Ovary (tissue), 10 donors: ENCODE measurements at places on chromosomes 12 and 14. TPM values are rescaled to one million over a fixed set of nuclear protein-coding genes. Genes with fewer than 3 reads are reported as not detected.
A peak's percentile ranks its signal among the peaks of the same experiment; 100 is the strongest.

- no peak for DNase-seq
These were observed 267.3 kb downstream of the BCAT1 start for GRCh38 chr12:24681570-24681969.

DNA sequence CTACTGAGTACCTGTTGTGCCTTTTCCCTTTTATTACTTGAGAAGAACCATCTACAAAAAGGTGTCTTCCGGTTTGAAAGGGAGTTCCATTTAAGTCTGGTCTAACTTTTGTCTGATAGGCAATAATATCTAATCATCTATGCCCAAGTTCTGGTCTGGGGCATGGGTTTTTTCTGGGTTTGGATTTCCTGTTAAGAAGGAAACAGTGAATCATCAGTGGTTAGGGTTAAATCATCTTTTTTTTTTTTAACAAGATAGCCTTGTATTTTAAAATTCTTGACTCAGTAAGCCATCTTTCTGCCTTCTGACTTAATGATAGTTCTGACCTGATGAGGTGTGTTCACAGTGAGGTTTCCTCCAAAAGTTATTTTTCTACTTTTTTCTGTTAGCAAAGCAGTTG is 29.3 kb upstream of the CPNE8 start:
- no peak for DNase-seq

- no peak for DNase-seq
These were observed 51.1 kb upstream of the SLC8A3 start for GRCh38 chr14:70239802-70240201.

DNA sequence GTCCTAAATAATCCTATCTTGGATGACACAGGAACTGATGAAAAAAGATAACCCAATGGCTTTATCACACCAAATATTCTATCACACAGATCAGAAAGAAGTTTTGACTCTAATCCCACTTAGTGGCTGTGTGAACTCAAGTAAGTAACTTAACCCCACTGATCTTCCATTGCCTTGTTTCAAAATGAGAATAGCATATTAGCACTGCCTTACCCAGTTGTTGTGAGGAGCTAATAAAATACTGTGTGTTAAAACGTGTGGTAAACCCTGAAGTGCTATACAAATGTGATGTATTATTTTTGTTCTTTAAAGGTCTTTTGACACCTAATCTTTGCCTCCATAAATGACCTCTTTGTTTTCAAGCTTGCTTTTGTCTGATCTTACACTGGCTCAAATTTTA is 60.9 kb upstream of the ARID2 start:
- DNase-seq = no peak

DNA sequence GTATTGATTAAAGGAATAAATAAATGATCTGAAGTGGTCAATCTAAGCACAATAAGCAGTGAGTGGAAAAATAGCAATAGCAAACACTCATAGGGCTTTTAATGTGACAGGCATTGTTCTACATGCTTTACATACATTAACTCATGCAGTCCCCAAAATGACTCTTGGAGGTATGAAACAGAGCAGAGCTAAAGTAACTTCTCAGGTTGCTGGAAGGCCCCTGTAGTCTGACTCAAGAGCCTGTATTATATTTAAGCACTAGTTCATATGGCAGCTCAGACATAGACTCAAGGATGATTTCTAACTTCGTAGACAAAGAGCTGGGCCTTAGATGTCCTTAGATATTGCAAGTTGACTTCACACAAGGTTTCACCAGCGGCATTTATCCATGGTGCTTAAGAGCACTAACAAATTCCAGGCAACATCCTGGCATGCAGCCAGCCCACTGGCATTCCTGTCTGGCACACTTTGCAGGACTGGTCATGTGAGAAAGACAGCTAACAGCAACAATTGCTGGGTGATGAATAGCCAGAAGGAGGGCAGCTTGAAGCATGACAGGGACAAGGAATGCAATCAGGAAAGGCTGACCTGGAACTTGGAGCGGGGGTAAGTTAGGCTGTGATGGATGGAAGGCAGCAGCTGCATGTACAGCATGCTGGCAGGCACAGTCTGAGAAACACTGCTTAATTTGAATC is 22.9 kb upstream of the KTN1 start:
- peak; percentile 48 for DNase-seq

- no peak for DNase-seq
These were observed 52.7 kb downstream of the FBRSL1 start for GRCh38 chr12:132542661-132543060.

DNA sequence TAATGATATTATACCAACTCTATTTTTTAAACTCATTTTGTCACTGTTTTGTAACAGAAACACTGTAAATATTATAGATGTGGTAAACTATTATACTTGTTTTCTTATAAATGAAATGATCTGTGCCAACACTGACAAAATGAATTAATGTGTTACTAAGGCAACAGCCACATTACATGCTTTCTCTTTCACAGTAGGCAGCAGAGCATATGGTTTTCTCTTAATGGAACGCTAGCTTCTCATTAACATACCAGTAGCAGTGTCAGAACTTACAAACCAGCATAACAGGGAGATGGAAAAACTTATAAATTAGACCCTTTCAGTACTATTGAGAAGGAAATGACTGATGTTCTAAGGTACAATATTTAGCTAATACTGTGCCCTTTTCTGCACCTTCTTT is 398.8 kb downstream of the PRKD1 start:
- DNase-seq = no peak

DNA sequence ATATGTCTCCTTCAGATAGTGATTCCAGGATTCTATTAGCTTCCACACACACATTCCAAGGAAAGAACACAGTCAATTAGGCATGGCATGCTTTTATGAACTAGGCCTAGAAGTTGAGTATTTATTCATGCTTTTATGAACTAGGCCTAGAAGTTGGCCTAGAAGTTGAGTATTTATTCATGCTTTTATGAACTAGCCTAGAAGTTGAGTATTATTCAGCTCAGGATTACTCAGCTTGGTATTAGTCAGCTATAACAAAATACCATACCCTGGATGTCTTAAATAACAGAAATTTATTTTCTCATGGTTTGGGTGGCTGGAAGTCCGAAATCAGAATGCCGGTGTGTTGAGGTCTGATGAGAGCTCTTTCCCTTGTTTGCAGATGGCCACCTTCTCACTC is 442.7 kb upstream of the FLRT2 start:
- no peak for DNase-seq

GRCh38 chr14:63155511-63156185 is 48.6 kb upstream of the RHOJ start:
- DNase-seq = no peak

- DNase-seq = no peak
These were observed 8.5 kb upstream of the BCL7A start for GRCh38 chr12:122013136-122013535.

GRCh38 chr14:29348504-29348903 is 579.1 kb downstream of the PRKD1 start:
- DNase-seq = no peak

GRCh38 chr12:51160814-51161459 is 12.0 kb downstream of the TFCP2 start:
- no peak for DNase-seq

- no peak for DNase-seq
These were observed 40.7 kb downstream of the NEUROD4 start for GRCh38 chr12:55060470-55060869.

DNA sequence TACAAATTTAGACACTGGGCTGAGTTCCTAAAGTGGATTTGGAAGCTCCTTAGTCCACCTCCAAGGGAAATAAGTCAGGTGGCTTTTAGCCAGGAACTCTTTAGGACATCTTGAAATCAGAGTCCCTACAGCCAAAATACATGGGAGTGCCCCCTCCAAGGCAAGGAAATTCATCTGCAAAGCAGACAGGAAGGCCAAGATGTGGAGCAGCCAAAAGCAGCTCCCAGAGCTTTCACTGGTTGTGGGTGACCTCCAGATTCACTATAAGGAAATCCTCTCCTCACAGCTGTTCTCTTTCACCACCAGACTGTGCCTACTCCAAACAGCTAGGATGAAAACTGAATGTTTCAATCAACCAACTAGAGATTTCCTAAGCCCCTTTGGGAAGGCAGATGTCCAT is 6.6 kb downstream of the TTC9 start:
- DNase-seq = no peak

GRCh38 chr14:21496453-21496852 is 14.7 kb downstream of the METTL3 start:
- no peak for DNase-seq

GRCh38 chr12:132074216-132074615 is 69.9 kb downstream of the DDX51 start:
- DNase-seq = no peak

- no peak for DNase-seq
These were observed 150.8 kb upstream of the FSCB start for GRCh38 chr14:44657696-44658388.

- DNase-seq = no peak
These were observed 305.5 kb downstream of the AEBP2 start for GRCh38 chr12:19744705-19745218.

DNA sequence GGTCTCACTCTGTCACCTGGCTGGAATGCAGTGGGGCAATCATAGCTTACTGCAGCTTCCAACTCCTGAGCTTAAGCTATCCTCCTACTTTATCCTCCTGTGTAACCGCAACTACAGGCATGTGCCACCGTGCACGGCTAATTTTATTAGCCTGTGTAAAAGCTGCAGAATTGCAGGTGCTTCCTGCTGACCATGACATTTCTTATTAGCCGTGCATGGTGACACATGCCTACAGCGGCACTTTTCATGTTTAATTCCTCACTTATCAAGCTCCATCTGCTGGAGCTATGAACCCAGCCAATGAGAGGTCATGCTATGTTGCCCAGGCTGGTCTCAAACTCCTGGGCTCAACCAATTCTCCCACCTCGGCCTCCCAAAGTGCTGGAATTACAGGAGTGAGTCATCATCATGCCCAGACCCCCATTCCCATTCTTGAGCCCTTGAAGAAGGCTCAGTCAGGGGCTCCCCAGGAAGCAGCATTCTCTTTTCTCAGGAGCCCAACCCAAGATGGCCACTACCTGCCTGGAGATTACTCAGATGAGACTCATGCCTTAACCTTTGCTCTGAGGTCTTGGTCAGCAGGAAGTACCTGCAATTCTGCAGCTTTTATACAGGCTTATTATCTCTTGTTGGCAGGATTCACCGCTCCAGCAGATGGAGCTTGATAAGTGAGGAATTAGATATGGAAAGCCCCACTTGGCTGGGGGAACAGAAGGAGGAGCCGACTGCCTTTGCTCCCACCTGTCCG is 503.2 kb downstream of the MED13L start:
- DNase-seq = no peak

DNA sequence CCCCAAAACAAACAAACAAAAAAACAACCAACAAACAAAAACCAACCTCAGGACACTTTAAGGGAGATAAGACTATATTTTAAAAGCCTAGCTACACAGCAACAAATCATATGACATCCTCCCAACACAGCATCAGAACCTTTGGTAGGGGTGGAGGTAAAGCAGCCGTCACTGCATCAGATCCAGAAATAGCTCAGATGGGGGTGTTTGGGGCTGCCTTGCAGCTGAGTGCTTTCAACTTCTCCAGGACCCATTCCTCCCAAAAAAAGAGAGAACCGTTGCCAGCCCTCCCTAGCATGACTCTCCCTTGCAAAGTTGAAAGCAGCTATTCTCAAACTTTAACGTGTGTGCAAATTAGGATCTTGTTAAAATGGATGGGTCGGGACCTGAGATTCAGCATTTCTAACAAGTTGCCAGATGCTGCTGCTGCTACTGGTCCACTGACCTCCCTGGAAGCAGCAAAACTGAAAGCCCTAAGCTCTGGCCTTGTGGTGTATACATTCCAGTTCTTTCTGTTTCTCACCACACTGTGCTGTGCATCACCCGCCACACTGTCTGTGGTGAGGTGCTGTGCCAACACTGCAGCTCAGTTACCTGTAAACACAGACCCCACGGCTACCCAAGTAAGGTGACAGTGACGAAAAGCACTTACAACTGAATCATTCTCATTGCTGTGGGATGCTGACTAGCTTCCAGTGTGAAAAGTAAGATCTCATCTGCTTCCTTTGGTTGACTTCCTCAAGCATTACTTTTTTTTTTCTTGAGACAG is 54.0 kb downstream of the SLC38A1 start:
- no peak for DNase-seq

GRCh38 chr14:72836085-72836484 is 57.8 kb downstream of the DPF3 start:
- DNase-seq = no peak

DNA sequence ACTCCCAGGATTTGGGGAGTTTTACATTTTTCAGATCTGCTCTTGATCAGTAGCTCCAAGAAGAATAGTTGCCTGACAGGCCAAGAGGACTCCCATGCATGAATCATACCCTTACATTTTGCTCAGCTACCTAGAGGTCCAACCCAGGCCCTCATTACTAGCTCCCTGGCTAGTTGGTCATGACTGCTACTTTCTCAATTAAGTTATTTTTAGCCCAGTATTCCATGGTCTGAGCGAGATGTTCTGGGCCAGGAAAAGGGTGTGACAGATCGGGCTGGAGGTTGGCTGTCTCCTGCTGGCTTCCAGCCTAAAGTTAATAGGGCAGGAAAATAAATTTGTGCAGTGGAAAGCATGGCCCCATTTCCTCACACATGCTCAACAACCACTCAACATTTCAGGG is 379.2 kb downstream of the GRIN2B start:
- DNase-seq = no peak

- DNase-seq = peak; percentile 83
These were observed at the start of gene DDHD1 for GRCh38 chr14:53152887-53153701. Gene DDHD1 (minus strand): TSS chr14:53153323. CDS start chr14:53153098, 225 bp downstream.

DNA sequence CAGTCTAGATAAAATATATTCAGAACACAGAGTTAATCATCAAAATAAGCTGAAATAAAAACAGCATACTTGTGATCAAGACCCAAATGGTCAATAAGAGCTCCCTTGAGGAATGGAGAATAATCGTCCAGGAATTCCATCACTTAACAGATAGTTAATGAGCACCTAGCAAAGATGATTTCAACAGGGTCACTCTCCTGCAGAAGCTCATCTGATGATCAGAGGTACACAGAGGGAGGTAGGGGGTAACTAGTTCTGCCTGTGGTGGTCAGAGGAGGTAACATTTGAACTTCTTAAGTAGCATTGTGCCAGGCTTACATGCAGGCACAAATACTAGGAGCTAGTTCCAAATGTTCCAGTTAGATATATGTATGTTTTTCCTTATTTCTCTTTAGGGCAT is 9.5 kb downstream of the MED13L start:
- no peak for DNase-seq

SIVA1 gene
- total RNA-seq = 91.6 TPM

EAPP gene
- total RNA-seq = 41.4 TPM

CDKN1B gene
- 84.4 TPM for total RNA-seq

HOXC9 gene
- 0.45 TPM for total RNA-seq

NYNRIN gene
- 65.8 TPM for total RNA-seq

FAIM2 gene
- total RNA-seq = under 0.01 TPM

PTPRB gene
- 18.2 TPM for total RNA-seq
